ENCODE measurements at places on chromosomes 12 and 14. TPM values are rescaled to one million over a fixed set of nuclear protein-coding genes. Genes with fewer than 3 reads are reported as not detected.

- no peak for DNase-seq
Measured at GRCh38 chr14:20400965-20401593, 12.2 kb downstream of the TEP1 start.

DNA sequence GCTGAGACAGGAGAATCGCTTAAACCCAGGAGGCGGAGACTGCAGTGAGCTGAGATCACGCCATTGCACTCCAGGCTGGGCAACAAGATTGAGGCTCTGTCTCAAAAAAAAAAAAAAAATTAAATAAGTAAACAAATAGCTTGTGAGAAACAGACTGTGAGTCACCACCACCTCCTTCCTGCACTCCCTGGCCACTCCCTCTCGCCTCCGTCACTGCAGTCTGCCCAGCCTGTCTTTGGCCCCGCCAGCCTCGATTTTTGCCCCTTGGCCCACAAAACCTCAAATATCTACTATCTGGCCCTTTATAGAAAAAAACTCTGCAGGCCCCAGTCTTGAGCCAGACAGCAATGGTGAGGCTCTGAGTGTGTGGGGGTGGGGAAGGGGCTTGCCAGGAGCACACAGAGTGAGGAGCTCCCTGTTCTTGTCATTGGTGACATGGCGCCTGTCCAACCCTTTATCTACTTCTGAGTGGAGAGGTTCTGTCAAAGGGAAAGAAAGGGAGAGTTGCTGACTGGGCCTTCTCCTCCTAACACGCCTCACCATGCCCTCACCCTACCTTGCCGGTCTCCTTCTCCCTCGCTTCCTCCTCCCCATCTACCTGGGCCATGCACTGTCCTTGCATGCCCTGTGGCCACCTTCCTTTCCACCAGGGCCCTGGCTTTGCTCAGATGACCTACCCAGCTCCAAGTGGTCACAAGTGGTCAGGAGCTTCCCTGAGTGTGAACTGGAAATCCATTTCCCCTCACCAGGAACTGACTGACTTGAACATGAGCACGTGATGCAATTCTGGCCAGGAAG is 22.1 kb downstream of the LGMN start:
- DNase-seq = no peak

- DNase-seq = no peak
Measured at GRCh38 chr14:86527312-86527711, 997.4 kb downstream of the FLRT2 start.

The GPR162 gene
- polyA plus RNA-seq = 17.6 TPM

The BLOC1S1 gene
- polyA plus RNA-seq = 109 TPM

All from hindlimb muscle (tissue), 1 donor.